ENCODE measurements at places on chromosomes 3 and 15.

GRCh38 chr15:57746786-57747185 is 40.3 kb downstream of the POLR2M start:
- no peak for DNase-seq

DNA sequence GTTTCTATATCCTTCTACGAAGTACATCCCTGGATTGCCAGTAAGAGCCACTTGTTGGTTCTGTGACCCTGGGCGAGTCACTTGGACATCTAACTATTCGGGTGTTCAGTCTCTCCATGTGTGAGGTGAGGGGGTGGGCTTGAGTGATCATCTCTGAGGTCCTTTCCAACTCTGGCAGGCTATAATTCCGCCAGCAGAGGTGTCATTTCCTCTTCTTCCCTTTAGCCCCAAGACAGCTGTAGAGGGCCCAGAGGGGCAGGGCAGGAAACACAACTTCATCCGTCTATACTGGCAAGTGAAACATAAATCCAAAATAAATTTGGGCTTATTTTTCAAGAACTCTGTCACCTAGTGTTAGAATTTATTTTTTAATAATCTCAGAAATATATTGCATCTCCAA is 38.1 kb downstream of the C2CD4A start:
- no peak for DNase-seq

- DNase-seq: peak; percentile 24
These were observed 23.0 kb downstream of the CP start for GRCh38 chr3:149198611-149199010.

- DNase-seq: no peak
These were observed 51.0 kb downstream of the EOMES start for GRCh38 chr3:27671101-27671500.

- DNase-seq: no peak
These were observed 88.6 kb upstream of the RASGRF1 start for GRCh38 chr15:79179108-79179561.

GRCh38 chr3:47405820-47406761 is 25.3 kb downstream of the PTPN23 start:
- no peak for DNase-seq

GRCh38 chr15:69823223-69823907 is 274.4 kb downstream of the TLE3 start:
- DNase-seq: no peak

GRCh38 chr15:90665288-90666134 is 51.6 kb upstream of the BLM start:
- DNase-seq: no peak

DNA sequence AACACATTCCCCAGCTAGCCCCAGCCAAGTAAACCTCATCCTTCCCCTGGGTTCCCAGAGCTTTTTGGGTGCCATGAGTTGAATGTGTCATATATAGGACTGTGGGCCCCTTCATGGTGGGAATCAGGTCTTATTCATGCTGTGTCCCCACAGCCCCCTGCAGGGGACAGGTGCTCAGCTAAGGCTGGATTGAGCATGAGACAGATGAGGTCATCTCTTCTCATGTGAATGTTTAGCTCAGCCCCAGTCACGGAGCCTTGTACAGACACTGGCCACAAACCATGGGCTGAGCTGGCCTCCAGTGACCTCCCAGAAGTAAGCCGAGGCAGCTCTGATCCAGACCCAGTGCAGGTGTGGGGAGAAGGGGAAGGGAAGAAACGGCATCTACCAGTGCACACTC is 70.7 kb downstream of the C3orf70 start:
- no peak for DNase-seq

- DNase-seq: no peak
These were observed 41.6 kb upstream of the ACKR4 start for GRCh38 chr3:132555306-132556035.

- no peak for DNase-seq
These were observed 17.4 kb downstream of the SLC35A5 start for GRCh38 chr3:112579232-112579631.

- no peak for DNase-seq
These were observed 481.0 kb upstream of the PROK2 start for GRCh38 chr3:72266016-72266370.

- DNase-seq: no peak
These were observed 56.3 kb upstream of the CSPG5 start for GRCh38 chr3:47634996-47635395.

DNA sequence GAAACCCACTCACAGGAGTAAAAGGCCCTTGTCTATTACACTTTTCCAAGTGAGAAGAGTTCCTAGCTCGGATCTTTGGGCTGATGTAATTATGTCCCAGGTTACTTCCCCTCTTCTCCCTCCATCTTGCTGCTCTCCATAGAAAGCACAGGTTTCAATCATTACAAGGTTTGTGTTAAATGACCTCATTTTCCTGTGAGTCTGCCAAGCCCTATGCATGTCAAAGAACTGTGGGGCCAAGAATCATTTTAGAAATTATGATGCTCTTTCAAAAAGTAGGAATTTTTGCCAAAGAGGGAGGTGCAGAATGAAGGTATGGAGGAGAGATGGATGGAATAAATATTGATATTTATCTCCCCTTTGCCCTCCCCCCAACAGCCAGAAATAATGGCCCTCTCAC is 129.3 kb upstream of the TPM1 start:
- DNase-seq: no peak

GRCh38 chr3:73470860-73471259 is 153.9 kb downstream of the PDZRN3 start:
- no peak for DNase-seq

DNA sequence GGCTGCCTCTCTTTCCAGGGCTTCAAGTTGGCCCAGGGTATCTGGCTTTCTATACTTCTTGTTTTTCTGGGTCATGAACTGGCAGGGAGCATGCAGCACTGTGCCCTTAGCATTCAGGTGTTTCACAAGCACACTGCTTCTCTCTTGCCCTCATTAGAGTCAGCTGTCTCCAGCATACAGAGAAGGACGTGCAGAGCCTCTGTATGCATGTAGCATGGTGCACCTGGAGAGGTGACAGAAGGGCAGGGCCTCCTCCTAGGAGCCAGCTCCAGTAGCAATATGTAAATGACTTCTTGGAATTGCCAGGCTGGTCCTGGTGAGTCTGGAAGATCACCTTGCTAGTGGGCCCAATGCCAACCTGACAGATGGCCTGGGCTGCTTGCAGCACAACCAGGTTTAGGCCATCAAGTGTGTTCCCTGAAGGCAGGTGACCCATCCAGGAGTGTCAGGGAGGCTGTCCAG is 44.8 kb upstream of the ATP2C1 start:
- peak; percentile 55 for DNase-seq

- no peak for DNase-seq
These were observed 56.8 kb downstream of the TFG start for GRCh38 chr3:100766069-100766468.

GRCh38 chr3:192888190-192888589 is 29.5 kb downstream of the MB21D2 start:
- no peak for DNase-seq

- DNase-seq: no peak
These were observed 3.7 kb upstream of the ZBTB47 start for GRCh38 chr3:42649783-42650182.

- no peak for DNase-seq
These were observed 4.4 kb upstream of the VHL start for GRCh38 chr3:10137178-10137577.

DNA sequence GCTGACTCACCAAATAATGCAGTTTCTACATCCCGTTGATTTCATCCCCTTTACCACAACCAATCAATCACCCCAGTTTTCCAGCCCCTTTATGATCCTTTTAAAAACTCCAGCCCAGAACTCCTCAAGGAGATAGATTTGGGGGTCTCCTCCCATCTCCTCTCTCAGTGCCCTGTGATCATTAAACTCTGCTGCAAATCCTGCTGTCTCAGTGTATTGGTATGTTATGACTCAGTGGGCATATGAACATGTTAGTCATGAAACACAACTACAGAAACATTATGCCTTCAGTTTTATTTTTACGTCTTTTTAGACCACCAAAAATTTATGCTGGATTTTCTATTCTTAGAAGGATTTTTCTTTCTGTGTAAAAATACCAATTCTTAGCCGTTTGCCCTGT is 213.7 kb downstream of the DIPK2A start:
- DNase-seq: no peak

DNA sequence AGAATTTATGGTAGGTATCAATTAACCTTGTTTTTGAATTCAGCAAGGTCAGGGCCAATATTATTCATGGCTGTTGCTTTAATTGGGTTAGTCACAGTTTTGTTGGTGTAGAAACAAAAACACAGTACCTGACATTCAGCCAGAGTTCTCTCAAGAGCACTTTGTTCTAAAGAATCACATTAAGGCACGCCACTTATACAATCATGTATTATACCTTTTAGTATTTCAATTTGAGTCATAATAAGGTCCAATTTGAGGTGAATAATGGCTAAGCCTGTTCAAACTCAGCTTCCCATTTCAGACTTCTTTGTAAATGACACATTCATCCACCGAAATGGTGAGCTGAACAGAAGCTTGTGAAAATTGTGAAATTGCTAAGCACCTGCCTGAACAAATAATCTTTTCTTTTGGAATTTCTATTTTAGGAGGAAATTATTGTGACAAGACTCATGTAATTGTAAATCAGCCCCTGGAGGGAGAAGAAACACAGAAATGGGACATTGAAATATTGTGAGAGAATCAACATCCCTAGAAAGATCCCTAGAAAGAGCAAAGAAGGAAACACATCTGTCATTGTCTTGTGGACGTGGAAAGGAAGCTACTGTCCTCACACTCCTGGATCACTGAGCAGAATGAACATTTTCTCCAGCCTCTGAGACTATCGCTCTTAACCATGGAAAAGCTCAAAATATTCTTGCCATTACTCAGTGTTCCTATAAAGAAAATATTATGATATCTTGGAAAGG is 29.3 kb downstream of the RIOX2 start:
- no peak for DNase-seq

Data from NCI-H82 (cell line).